A549 treated with GW870086 at 1 μM for 4 hours (cell line): ENCODE measurements at places on chromosomes 11 and 22. TPM values are rescaled to one million over a fixed set of nuclear protein-coding genes. Genes with fewer than 3 reads are reported as not detected.

The ZC3H7B gene
- total RNA-seq: 18.6 to 24.5 TPM (median 23.7 TPM) in 5 replicates

The ROBO3 gene
- total RNA-seq: 1.9 to 2.7 TPM (median 2.1 TPM) in 5 replicates

The TUT1 gene
- total RNA-seq: 12.2 to 15.0 TPM (median 14.7 TPM) in 5 replicates

The SLC22A9 gene
- total RNA-seq: not detected in 5 replicates

The HORMAD2 gene
- total RNA-seq: not detected in 5 replicates

The OR4D5 gene
- total RNA-seq: not detected in 5 replicates

The MEI1 gene
- total RNA-seq: 0.53 TPM in 1 of 5 replicates, not detected in the others

The TLCD5 gene
- 4.9 to 7.5 TPM (median 6.8 TPM) in 5 replicates for total RNA-seq

The BLID gene
- total RNA-seq: 0.16 to 0.17 TPM in 2 of 5 replicates, not detected in the others

The H19 gene
- total RNA-seq: 8.3 to 20.6 TPM (median 14.5 TPM) in 5 replicates

The ELFN2 gene
- total RNA-seq: 5.9 to 8.8 TPM (median 7.0 TPM) in 5 replicates

The CLDN5 gene
- not detected in 5 replicates for total RNA-seq

The KCNC1 gene
- total RNA-seq: 0.03 to 0.19 TPM (median 0.06 TPM) in 5 replicates

The APOL5 gene
- not detected in 5 replicates for total RNA-seq

The ESAM gene
- 12.0 to 17.2 TPM (median 13.7 TPM) in 5 replicates for total RNA-seq
